Activated CD8-positive, alpha-beta T cell treated with anti-CD3 and anti-CD28 coated beads, Interleukin-2, amount 10 ng/mL, durations not matched to agents 7 days and 5 days (primary cell): ENCODE measurements at places on chromosomes 13 and 19. TPM values are rescaled to one million over a fixed set of nuclear protein-coding genes. Genes with fewer than 3 reads are reported as not detected.

Gene WDR62
- total RNA-seq: 43.6 TPM

GRCh38 chr13:72205773-72206172, 338.8 kb upstream of the DACH1 start:
- no peak for DNase-seq
- no peaks in the 10 kb centered on the region for H3K4me1 ChIP-seq
- H3K27ac ChIP-seq: no peak overlapping the region
- H3K4me3 ChIP-seq: no peak overlapping the region

DNA sequence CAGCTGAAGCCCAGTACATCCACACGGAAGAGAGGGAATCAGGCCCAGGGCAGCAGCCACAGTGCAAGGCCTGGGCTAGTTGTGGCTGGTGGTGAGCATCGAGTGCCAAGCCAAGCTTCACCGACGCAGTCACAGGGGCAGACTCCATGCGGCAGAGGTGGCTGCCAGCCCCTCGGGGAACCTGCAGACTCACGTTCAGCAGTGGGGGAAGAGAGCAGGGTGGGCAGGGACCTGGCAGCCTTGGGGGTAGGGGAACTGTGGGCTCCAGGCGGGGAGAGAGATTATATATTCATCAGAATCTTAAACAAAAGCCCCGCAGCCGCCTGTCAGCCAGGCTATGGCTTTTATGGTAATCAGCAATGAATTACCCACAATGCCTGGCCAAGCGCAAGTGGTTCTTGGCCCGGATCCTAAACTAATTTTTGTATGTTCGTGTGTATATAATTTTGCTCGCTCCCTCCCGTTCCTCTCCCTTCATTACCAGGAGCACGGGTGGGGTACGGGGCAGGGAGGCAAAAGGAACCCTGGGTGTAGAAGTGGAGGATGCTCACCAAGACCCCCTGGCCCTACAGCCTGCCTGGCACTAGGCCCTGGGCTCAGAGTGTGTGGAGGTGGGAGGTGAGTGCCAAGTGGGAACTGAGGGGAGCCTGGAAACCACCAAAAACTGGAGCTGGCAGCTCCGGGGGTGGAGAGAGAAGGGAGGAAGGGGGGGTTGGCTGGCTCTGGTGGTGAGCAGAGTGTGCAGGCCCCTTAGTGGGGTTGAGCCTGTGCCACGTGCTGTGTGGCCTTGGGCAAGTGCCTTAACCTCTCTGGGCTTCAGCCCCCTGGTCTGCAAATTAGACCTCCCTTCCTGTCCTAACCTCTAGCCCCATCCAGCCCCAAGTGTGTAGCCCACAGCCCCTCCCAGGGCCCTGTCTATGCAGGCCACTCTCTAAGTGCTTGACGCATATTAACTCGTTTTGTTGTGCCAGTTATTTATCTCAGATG, 31.9 kb downstream of the PTPRS start:
- H3K27me3 ChIP-seq: peaks cover 7% of the 10 kb centered on the region
- no peak overlapping the region for H3K4me3 ChIP-seq
- no peak for DNase-seq

Gene COMP
- not detected for total RNA-seq

DNA sequence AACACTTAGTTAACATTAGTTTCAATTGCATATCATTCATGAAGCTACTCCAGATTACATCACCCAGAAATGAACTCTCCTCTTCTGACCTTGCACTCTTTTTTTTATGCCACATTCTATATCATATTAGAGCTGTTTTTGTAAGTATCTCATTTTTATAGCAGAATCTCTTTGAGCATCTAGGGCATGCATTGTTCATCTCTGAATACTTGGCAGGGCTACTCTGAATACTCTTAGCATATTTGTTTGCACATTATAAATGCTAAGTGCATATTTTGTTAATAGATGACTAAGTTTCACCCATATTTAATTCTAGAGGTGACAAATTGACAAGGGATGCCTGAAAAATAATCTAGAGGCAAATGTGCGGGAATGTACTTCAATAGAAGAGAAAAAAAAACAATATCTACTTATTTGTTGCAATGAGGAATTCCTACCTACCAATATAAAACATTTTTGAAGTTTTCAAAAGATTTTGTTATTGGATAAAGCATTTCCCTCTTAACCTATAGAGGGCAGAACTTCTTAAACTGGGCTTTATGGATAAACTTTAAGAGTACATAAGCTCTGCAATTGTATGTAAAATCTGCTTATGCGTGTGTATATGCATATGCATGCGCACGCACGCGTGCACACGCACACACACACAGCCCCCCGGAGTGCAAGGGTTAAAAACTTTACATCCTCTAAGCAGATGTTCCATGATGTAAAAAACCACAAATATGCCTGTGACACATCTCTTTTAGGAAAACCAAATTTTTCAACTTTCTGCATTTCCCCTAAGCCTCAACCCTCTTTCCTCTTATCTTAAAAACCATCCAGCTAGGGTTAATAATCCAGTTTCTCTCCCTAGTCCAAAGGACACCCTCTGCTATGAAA, 73.0 kb upstream of the OXGR1 start:
- H3K4me3 ChIP-seq: no peak overlapping the region
- H3K36me3 ChIP-seq: no peaks in the 10 kb centered on the region
- no peaks in the 10 kb centered on the region for H3K4me1 ChIP-seq
- H3K27ac ChIP-seq: no peak overlapping the region
- peaks cover 3% of the 10 kb centered on the region for H3K27me3 ChIP-seq

Gene ANGPTL8
- total RNA-seq: not detected

Gene USHBP1
- not detected for total RNA-seq

- no peaks in the 10 kb centered on the region for H3K36me3 ChIP-seq
- H3K27ac ChIP-seq: no peak overlapping the region
- no peaks in the 10 kb centered on the region for H3K4me1 ChIP-seq
- H3K27me3 ChIP-seq: peaks cover 10% of the 10 kb centered on the region
- DNase-seq: no peak
These were observed 6.1 kb downstream of the DOCK6 start for GRCh38 chr19:11256189-11256588.

Gene PLIN5
- total RNA-seq: not detected

DNA sequence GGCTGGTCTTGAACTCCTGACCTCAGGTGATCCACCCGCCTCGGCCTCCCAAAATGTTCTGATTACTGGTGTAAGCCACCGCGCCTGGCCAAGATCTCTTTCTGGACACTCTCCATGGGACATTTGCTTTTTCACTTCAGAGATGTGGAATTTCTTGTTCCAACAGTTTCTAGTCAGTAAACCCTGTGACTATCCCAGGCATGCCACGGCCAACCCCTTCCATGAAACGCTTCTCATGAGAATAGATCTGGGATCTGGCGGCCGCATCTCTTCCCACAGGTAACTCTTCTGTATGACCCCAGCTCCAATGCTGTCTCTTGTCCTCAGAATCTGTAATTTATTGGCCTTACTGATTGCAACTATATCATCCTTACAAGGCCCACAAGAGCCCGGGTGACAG, 16.2 kb downstream of the PLPP2 start:
- no peak for DNase-seq
- no peak overlapping the region for H3K27ac ChIP-seq
- no peak overlapping the region for H3K4me3 ChIP-seq
- peaks cover 14% of the 10 kb centered on the region for H3K27me3 ChIP-seq
- no peaks in the 10 kb centered on the region for H3K36me3 ChIP-seq

GRCh38 chr19:6828306-6828697, 55.8 kb downstream of the VAV1 start:
- peaks cover 8% of the 10 kb centered on the region for H3K4me1 ChIP-seq
- H3K36me3 ChIP-seq: peaks cover 71% of the 10 kb centered on the region
- no peaks in the 10 kb centered on the region for H3K27me3 ChIP-seq
- no peak overlapping the region for H3K4me3 ChIP-seq

Gene FGF9
- not detected for total RNA-seq

Gene SPACA6
- total RNA-seq: 1.2 TPM

- H3K4me1 ChIP-seq: no peaks in the 10 kb centered on the region
- H3K36me3 ChIP-seq: no peaks in the 10 kb centered on the region
- no peak overlapping the region for H3K4me3 ChIP-seq
- no peaks in the 10 kb centered on the region for H3K27me3 ChIP-seq
- no peak for DNase-seq
These were observed 678.0 kb upstream of the SPRY2 start for GRCh38 chr13:81018936-81019335.

DNA sequence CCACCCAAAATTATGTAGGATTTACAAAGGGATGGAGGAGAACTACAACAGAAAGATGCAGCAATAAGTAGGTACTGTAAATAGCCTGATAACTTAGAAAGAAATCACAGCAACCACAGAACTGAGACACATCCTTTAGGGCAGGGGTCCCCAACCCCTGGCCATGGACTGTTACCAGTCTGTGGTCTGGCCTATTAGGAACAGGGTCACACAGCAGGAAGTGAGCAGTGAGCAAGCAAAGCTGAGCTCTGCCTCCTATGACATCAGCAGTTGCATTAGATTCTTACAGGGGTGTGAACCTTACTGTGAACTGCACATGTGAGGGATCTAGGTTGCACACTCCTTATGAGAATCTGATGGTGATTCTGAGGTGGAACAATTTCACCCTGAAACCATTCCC, 997.6 kb downstream of the DIAPH3 start:
- DNase-seq: no peak
- no peaks in the 10 kb centered on the region for H3K4me1 ChIP-seq
- H3K4me3 ChIP-seq: no peak overlapping the region
- H3K27me3 ChIP-seq: peaks cover 2% of the 10 kb centered on the region
- no peak overlapping the region for H3K27ac ChIP-seq

DNA sequence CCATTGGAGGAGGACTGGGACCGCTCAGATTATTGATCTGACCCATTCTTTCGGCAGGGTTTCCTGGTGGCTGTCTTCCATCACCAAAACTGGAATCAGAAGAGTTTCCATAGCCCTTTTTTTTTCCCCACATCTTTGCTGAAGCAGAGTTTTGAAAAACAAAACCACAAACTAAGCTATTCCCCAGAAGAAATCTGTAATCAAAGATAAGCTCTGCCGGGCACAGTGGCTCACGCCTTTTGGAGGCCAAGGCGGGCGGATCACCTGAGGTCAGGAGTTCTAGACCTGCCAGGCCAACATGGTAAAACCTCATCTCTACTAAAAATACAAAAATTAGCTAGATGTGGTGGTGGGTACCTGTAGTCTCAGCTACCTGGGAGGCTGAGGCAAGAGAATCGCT, 4.2 kb upstream of the ICAM1 start:
- H3K27ac ChIP-seq: no peak overlapping the region
- H3K27me3 ChIP-seq: no peaks in the 10 kb centered on the region
- no peaks in the 10 kb centered on the region for H3K36me3 ChIP-seq
- DNase-seq: no peak
- peaks cover 23% of the 10 kb centered on the region for H3K4me1 ChIP-seq
- no peak overlapping the region for H3K4me3 ChIP-seq

GRCh38 chr13:50225193-50226155, 210.2 kb downstream of the KCNRG start:
- H3K27me3 ChIP-seq: peaks cover 10% of the 10 kb centered on the region
- no peaks in the 10 kb centered on the region for H3K36me3 ChIP-seq

Gene TMEM272
- total RNA-seq: 0.23 TPM

DNA sequence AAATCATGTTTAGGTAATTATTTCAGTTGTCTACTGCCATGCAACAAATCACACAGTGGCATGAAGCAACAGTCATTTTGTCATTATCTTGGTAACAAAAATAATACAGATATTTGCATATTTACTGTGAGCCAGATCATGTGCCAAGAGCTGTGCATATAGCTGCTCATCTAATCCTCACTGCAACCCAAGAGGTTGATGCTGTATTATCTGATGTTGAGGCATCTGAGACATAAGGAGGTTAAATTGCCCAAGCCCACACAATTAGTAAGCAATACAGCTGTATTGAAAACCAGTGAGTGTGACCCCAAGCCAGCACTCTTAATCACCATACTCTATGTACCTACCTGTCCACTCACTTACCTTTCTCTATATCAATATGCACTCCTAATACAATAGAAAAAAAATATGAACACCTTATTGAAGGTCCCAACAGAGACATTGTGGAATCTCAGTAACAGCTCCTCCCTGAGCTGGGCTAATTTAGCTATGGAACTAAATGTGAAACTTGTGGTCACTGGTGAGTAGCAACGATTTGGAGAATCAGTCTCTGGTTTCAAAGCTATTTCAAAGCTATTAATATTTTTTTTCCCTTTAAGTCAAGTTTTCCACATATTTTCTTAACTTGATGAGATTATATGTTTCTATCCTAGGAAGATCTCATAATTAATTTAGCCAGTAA, 185.2 kb downstream of the KLF12 start:
- no peaks in the 10 kb centered on the region for H3K27me3 ChIP-seq
- no peak overlapping the region for H3K27ac ChIP-seq
- H3K4me1 ChIP-seq: peaks cover 52% of the 10 kb centered on the region
- H3K4me3 ChIP-seq: no peak overlapping the region
- H3K36me3 ChIP-seq: peaks cover 11% of the 10 kb centered on the region

GRCh38 chr13:43979492-43979891, 99.8 kb downstream of the LACC1 start:
- no peak for DNase-seq
- no peaks in the 10 kb centered on the region for H3K4me1 ChIP-seq
- H3K27ac ChIP-seq: no peak overlapping the region
- no peaks in the 10 kb centered on the region for H3K36me3 ChIP-seq

DNA sequence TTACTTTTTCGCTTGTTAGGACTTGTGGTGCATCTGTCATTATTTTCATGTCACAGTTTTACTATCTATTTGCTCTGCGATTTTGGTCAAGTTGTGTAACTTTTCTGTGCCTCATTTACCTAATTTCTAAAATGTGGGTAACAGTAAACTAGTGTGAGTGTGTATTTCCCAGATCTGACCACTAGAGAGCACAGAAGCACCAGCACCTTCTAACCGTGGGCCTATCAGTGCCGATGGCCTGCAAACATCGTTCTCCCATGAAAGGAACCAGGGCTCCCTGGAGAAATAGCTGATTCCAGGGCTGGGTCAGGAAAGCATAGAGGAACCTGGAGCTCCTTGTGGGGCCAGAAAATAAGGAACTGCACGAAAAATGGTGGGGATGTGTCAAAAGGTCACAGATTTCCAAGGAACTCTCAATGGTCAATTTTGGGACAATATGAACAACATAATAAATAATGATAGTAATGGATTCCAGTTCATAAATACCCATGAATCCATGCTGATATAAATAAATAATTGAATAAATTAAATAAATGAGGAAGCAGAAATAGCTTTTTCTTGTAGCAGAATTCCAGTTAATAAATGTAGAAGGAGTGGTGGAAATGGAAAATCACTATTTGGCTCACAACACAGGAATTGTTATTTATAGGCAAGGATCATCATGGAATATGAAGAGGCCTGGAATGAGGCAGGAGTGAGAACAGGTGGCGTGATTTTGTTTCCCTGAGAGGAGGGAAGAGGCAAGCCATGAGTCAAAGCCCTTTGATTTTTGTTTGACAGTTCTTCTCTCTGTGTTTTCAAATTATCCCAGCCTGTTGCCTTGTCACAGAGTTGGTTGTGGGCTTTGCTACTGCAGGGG, 31.1 kb downstream of the CEACAM8 start:
- peaks cover 23% of the 10 kb centered on the region for H3K27me3 ChIP-seq
- no peak overlapping the region for H3K27ac ChIP-seq
- H3K36me3 ChIP-seq: no peaks in the 10 kb centered on the region

Gene EPS8L1
- total RNA-seq: 8.6 TPM

DNA sequence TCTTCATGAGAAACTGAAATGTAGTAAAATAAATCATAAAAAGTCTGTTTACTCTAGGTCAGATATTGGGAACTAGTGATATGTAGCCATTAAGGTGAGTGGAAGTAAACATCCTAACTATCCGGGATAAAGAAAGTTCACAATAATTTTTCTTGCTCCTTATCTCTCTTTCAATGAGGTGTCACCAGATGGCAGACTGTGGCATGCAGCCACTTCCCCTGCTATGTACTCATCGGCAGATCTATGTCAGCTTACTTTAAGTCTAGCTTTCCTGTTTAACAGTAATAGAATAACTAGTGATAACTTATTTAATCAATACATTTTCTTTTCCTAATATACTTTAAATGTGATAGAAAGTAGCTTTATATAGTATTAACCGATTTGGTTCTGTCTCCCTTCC, 181.9 kb downstream of the NDFIP2 start:
- H3K27ac ChIP-seq: no peak overlapping the region
- no peaks in the 10 kb centered on the region for H3K36me3 ChIP-seq
- H3K27me3 ChIP-seq: no peaks in the 10 kb centered on the region
- H3K4me3 ChIP-seq: no peak overlapping the region
- no peak for DNase-seq

Gene IGFL2
- total RNA-seq: not detected
